ENCODE measurements at places on chromosomes 11 and 22. TPM values are rescaled to one million over a fixed set of nuclear protein-coding genes. Genes with fewer than 3 reads are reported as not detected.

DNA sequence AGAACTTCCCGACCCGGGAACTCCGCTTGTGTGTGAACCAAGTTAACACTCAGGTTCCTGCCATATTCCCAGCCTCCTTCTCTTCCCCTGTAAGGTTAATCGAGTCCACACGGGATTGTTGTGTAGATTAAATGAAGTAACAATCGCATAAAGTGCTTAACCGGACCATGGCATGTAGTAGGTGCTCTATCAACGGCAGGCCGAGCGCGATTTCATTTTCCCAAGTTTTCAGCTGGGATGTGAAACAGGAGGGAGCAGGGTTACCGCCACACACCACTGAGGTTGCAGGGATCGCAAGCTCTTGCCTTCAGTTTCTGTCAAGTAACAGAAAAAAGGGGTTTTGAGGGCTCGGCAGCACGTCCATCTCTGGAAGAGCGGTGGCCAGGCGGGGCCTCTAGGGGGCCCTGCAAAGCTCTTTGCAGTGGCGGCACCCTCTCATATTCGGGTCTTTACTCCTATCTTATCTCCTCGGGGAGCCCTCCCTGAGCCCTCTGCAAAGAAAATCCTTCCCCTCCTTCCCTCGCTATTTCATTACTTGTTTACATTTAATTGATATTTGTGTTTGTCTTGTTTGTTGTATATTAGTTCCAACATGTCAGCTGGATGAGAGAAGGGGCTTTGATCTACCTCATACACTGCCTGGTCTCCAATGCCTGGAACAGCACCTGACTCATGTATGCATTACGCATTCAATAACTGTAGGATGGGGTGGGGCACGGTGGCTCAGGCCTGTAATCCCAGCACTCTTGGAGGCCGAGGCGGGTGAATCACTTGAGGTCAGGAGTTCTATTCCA lies 816 bp upstream of the PLEKHA7 start:
- DNase-seq = peak; percentile 65

- DNase-seq = no peak
Observed at GRCh38 chr11:110098645-110099044, 5.5 kb downstream of the ZC3H12C start.

DNA sequence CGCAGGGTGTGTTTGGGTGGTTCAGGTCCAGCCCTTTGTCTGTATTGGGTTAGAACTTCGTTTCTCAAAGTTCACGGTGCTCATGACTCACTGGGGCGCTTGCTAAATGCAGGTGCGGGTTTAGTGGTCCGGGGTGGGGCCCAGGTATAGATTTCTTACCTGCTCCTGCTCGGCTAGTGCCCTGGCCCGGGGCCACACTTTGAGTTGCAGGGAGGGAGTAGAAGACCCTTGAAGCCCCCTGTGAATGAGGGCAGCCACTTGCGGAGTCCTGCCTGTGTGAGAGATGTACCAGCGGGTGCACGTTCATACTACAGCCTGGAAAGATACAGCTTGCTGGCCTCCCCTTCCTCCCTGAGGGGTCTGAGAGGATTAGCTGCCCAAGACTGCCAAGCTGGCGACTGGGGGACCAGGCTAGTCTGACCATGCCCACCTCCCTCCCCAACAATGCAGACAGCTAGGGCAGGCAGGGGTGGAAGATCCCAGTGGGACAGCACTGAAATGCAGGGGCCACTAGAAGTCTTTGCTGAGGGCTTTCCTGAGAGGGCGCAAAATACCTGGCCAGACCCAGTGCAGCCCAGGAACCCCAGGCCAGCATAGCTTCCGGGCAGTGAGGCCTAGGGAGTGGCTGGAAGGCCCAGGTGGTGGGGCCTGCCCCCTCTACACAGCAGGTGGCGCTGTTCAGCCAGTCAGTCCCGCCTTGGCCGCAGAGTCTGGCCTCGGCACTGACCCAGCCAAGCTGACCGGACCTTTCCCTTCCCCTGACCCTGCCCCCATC lies 5.1 kb upstream of the MYRF start:
- peak; percentile 67 for DNase-seq

DNA sequence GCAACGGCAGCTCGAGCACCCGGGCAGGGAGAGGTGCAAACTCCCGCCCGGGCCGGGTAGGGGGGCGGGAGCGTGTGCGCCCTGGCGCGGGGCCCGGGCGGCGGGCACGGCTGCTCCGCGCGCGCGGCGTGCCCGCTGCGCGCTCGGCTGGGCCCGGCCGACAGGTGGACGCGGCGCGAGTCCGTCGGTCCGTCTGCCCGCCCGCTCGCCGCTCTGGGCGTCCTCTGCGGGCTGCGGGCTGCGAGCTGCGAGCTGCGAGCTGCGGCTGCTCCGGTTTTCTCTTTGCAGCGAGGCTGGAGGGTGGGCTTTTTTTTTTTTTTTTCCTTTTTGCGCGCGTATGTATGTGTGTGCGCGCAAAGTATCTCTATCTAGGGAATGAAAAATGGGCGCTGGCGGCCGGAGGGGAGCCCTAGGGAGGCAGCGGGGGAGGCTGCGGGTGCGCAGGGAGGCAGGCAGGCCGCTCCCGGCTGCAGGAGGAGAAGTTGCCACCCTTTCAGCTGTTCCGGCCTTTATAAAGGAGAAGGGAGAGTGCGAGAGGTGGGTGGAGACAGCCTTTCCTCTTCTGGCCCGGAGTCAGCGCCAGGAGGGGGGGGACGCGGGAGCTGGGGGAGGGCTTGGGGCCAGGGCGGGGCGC lies at the start of gene PDGFB:
PDGFB (minus strand) TSS at position 487 of the 634 bp plus-strand sequence. CDS start 1,019 bp downstream, outside the sequence.
- no peak for DNase-seq

CRYBB3 gene
- total RNA-seq = not detected

- DNase-seq = no peak
Observed at GRCh38 chr11:22583963-22584492, 41.6 kb downstream of the FANCF start.

WBP2NL gene
- not detected for total RNA-seq

DNA sequence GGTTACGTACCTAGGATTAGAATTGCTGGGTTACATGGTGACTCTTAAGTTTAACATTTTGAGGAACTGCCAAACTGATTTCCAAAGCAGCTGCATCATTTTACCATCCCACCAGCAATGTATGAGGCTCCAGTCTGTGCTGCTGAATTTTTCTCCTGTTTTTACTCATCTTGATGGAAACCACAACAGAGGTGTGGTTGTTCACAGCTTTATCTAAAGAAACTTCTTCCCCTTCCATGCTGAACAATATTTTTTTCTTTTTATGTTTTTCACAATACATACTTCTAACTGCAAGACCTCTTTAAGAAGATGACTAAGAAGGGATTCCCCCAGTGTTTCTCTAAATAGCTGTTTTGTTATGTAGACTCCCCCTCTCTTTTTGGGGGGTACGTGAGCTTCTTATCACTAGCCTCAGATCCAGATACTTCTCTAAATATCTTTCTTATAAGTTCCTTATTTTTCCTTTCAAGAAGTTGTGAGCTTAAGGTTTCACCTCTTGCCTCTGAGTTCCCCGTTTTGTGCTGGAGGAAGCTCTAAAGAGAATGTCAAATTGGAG lies 24.0 kb downstream of the TCP11L1 start:
- no peak for DNase-seq

DNA sequence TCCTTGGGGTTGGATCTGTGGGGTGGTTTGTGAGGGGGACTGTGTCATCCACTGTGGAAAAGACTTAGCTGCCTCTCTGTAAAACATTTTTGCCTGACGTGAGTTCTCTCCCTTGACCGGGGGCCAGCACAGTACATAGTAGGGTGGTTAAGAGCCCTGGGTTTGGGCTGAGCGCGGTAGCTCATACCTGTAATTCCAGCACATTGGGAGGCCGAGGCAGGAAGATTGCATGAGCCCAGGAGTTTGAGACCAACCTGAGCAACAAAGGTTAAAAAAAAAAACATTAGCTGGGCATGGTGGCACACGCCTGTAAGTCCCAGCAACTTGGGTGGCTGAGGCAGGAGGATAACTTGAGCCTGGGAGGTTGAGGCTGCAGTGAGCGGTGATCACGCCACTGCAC lies 74.7 kb upstream of the WNT7B start:
- no peak for DNase-seq

- no peak for DNase-seq
Observed at GRCh38 chr22:38953577-38954413, 3.6 kb upstream of the APOBEC3A start.

DNA sequence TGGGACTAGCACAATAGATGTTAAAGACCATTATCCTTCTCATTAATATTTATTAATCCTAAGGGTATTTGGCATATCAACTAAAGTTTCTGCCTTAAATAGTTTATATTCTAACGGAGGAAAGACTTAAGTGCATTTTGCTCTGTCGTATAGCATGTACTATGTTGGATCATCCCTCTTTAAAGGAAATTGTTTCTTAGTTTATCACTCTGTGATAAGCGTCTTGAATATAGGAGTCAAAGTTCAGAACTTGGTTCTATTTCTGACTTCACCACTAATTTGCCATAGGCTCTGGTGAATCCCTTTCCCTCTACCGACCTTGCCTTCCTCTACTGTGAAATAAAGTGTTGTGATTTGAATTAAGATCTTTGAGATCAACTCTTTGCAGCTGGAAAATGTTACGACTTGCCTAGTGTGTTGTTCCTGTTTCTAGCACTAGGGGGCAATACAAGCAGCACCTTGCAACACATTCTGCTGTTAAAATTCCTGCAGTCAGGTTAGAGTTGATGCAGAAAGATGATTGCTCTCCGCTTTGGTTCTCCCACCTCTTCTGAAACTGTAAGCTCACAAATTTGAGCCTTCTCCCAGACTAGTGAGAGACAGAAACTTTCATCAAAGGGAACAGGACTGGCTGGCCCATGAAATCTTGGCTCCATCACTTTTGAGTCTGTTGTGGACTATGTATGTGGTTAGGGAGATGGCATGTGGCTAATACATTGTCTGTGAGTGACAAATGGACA lies 27.8 kb upstream of the ZNRF3 start:
- DNase-seq = peak; percentile 70

GRCh38 chr11:25655636-25656035 lies 676.3 kb upstream of the ANO3 start:
- DNase-seq = no peak

SCGB1A1 gene
- not detected for total RNA-seq

DNA sequence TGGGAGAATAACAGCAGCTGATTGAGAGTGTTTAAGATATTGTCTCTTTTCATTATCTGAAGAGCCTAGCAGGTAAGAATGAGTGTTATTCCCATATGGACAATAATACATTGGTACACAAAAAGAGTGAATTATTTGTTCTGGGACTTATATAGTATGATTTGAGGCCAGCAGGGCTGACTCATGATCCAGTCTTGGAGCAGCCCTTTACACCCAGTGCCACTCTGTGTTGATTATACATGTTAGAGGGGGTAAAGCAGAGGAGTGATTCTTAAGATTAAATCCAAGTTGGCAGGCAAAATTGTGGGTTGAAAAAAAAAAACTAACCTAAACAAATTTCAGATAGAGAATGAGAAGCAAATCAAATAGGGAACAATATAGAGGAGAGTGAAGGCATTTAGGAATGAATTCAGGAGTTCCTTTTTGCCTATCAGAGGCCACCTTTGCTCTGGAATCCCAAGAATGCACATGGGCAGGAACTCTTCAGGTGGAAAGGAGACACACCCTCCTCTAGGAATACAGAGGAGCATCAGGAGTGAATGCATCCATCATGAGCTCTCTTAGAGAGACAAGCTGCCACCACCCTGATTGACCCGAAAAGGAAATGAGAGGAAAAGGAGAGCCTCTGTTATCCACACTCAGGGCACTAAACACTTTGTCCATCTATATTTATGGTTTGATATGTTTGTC lies 19.2 kb upstream of the MRGPRX1 start:
- no peak for DNase-seq

DNA sequence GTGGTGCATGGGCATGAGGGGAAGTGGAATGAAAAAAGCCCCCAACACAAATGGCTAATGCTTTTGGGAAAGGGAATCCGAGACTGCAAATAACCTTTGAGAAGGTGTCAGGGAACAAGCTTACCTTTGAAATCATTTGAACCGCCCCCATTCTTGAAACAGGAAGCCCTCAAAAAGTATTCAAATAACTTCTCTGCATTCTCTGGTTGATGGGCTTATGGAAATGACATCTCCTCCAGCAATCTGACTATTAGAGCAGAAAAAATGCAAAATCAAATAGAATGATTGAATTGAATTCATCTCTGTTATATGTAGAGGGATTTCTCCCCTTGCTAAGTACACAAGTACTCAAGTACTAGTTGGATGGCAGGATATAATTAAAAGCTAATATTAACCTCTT lies 409.9 kb downstream of the TMEM135 start:
- no peak for DNase-seq

- DNase-seq = no peak
Observed at GRCh38 chr11:8230178-8230859, 33.4 kb downstream of the LMO1 start.

- no peak for DNase-seq
Observed at GRCh38 chr11:83663446-83663845, 377.3 kb upstream of the CCDC90B start.

DNA sequence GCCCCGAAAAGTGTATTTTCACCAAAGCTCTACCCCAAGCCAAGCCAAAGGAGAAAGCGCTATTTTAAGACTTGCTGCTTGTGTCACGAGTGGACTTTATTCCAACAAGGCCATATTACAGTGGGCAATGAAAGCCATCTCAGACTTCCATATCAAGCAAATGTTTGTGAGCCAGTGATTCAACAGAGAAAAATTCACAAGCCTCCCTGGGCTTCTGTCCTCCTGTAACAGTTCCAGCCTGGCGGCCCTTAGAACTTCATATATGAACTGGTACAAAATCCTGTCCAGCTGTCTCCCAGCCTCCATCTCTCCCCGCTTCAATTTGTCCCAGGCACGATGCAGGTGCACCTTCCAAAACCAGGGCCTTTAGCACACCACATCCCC lies 11.2 kb downstream of the LARGE1 start:
- DNase-seq = peak; percentile 49

DNA sequence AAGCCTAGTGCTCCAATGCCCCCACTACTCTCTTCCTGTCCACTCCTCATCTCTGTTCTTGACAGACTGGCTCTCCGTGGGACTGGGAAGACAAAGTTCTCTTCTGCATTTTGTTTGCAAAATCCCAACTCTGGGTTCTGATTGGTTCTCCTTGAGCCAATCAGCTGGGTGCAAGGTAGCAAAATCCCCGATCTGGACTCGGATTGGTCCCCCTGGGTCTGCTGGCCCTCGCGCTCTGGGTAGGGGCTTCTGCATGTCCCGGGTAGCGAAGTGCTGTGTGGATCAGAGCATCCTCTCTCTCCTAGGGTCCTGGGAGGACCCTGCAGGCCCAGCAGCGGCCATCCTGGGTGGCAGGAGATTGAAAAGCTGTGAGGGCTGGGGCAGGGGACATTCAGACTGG lies 22.3 kb upstream of the A4GALT start:
- DNase-seq = no peak

DNA sequence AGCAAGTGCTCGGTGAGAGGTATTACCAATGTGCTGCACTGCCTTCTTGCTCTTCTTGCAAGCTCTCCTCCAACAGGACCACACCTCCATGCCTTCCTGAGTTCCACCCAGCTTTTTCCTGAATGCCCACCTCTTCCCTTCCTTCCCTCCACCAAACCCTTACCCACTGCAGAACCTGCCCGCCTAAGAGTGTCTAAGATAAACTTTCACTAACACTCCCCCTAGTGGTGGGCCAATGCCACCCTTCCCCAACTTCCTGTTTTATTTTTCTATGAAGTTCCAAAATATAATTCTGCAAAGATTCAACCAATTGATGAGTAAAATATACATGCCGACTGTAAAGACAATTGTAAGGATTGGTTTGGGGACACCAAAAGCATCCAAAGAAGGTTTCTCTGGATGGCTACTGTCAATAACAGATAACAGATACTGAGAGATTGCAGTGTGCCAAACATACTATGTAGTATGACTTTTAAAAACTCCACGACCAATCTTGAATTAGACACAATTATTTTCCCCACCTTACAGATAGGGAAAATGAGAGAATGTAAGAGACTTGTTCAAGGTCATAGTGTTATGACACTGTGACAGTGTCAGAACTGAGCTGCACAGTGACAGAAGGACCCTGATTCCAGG lies 38.6 kb upstream of the BMAL1 start:
- DNase-seq = peak; percentile 35

MUS81 gene
- 25.6 TPM for total RNA-seq

Data from HepG2 (cell line).